ENCODE measurements at places on chromosomes 16 and 17.

DNA sequence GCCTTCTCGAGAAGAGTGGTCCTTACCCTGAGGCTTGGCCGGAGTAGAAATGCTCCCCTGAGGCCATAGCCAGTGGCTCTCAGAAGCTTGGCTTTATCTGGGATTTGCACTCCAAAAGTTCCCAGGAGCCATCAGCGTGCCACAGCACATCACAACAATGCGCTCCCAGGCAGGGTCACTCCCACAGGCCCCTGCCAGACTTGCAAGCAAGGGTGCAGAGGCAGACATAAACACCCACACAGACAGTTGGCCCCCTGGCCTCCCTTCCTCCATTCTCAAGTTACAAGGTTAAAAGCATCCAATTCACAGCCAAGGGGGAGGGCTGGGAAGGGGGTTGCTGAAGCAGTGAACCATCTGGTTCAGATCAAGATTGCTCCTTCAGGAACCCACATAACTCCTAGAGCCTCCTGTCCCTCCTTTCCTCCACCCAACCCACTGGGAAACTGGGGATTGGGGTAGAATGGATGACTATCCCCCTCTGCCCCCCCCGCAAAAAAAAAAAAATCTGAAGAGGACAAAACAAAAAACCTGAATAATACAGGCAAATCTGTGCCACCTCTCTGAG lies 1.8 kb downstream of the ST3GAL2 start:
- peak overlapping the region; percentile 89 for H3K27ac ChIP-seq
- H3K27me3 ChIP-seq = no peaks in the 10 kb centered on the region
- H3K4me1 ChIP-seq = peaks cover 59% of the 10 kb centered on the region
- peak overlapping the region; percentile 96 for H3K4me3 ChIP-seq
- peak; percentile 77 for DNase-seq

DNA sequence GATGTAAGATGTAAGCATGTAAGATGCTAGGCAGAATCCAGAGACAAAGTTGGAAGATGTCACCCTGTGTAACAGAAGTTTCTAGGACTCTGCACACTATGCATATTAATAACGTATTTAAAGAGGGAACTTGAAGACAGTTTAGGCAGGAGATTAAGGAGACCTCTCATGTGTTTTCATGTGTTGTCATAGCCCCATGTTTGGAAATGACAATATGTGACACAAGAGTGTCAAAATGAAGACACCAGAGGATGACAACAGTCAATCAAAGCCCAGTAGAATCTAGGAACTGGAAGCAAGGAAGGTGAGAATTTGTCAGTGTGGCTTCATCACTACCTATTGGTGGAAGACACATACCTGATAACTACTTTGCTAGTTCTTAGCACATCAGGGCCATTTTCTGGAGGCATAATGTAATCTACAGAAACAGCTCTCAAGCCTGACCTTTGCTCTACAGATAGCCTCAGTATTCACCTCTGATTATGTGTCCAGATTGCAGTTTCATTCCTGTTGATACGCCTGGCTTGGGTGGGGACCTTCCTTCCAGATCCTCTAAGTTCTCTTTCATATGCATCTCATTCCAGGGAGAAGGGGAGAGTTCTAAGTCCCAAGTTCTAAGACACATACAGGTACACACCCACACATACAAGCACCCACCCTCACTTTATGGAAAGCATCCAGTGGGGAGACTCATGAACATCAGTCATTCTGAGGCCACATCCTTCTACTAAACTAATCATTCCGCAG lies 26.3 kb downstream of the PMP22 start:
- H3K27me3 ChIP-seq = no peaks in the 10 kb centered on the region
- H3K4me1 ChIP-seq = no peaks in the 10 kb centered on the region
- no peak overlapping the region for H3K4me3 ChIP-seq
- no peak overlapping the region for H3K27ac ChIP-seq
- no peaks in the 10 kb centered on the region for H3K36me3 ChIP-seq
- DNase-seq = no peak

DNA sequence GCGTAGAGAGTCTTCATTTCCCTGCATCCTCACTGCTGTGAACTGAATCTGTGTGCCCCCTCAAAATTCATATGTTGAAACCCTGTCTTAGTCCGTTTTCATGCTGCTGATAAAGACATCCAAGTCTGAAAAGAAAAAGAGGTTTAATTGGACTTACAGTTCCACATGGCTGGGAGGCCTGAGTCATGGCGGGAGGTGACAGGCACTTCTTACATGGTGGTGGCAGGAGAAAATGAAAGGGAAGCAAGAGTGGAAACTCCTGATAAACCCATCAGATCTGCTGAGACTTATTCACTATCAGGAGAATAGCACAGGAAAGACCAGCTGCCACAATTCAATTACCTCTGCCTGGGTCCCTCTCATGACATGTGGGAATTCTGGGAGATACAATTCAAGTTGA lies 3.1 kb upstream of the CCDC42 start:
- peaks cover 4% of the 10 kb centered on the region for H3K4me1 ChIP-seq
- H3K36me3 ChIP-seq = no peaks in the 10 kb centered on the region
- H3K4me3 ChIP-seq = no peak overlapping the region
- no peak for DNase-seq
- H3K27ac ChIP-seq = no peak overlapping the region
- H3K27me3 ChIP-seq = no peaks in the 10 kb centered on the region

- DNase-seq = peak; percentile 74
- peaks cover 52% of the 10 kb centered on the region for H3K4me1 ChIP-seq
- no peaks in the 10 kb centered on the region for H3K27me3 ChIP-seq
- H3K36me3 ChIP-seq = no peaks in the 10 kb centered on the region
- peak overlapping the region; percentile 63 for H3K27ac ChIP-seq
- H3K4me3 ChIP-seq = peak overlapping the region; percentile 81
These were observed 720 bp downstream of the METRN start for GRCh38 chr16:715477-716199.

DNA sequence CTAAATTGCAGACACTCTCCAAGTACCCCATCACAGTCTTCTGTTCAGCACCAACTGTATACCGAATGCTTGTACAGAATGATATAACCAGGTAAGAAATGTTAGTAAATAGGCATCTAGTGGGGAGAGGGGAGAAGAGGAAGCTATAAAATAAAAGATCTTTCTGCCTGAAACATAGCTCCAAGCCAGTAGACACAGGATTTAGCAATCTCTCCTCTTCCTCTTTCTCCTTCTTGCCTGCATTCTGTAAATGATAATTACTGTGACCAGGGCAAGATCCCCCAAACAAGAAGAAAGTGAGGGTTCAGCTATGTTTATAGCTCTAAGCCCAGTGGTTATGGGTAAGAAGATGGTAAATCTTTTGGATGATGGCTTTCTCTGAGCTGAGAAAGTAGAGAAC lies 17.9 kb downstream of the ACSM3 start:
- no peaks in the 10 kb centered on the region for H3K4me1 ChIP-seq
- no peak overlapping the region for H3K4me3 ChIP-seq
- H3K36me3 ChIP-seq = no peaks in the 10 kb centered on the region
- H3K27me3 ChIP-seq = no peaks in the 10 kb centered on the region
- DNase-seq = no peak
- H3K27ac ChIP-seq = no peak overlapping the region

- H3K27me3 ChIP-seq = no peaks in the 10 kb centered on the region
- peak overlapping the region; percentile 44 for H3K27ac ChIP-seq
- H3K4me3 ChIP-seq = no peak overlapping the region
- peaks cover 53% of the 10 kb centered on the region for H3K4me1 ChIP-seq
These were observed 195.0 kb downstream of the FTO start for GRCh38 chr16:53898993-53899392.

DNA sequence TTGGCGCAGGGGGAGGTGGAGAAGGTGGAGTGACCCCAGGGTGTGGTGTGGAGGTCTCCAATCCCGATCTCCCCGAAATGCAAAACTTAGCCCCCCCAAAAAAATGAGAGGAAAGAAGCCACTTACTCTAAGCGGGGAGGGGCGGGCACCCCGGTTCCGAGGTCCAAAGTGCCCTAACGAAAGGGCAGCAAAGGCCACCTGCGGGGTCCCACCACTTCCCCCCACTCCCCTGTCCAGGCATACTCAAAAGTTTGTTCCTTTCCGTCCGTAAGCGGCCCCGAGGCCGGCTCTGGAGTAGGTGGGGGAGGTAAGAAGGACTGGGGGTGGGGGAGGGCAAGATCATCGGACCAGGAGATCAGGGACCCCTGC lies 1.1 kb downstream of the TOX3 start:
- no peak overlapping the region for H3K4me3 ChIP-seq
- H3K27me3 ChIP-seq = no peaks in the 10 kb centered on the region
- no peaks in the 10 kb centered on the region for H3K36me3 ChIP-seq
- no peaks in the 10 kb centered on the region for H3K4me1 ChIP-seq

DNA sequence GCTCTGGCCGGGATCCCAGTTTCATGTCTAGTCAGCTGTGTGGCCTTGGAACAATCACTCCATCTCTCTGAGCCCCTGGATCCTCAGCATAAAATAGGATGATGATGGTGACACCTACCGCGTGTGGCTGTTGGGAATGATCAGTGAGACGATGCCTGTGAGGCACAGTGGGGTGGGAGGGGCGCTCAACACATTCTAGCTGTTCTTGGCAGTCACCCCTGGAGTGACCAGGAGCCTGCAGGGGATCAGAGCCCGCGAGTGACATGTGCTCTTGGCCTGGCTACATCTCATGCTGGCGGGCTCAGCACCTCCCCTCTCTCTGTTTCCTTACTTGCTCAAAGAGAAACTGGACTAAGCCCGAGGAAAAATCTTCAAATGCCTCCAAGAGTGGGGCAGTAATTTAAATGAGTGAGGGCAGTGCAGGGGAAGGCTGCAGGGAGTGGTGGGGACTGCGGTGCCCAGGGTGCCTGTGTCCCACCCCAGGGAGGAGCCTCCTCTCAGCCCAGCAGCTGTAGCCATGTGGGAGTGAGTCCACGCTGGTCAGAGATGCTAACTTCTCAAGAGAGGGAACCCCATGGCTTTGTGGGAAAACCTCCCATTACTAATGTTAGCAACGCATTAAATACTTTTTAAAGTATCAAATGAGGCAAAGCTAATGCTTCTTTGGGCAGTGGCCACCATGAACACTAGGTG lies 23.1 kb upstream of the DOK4 start:
- H3K4me1 ChIP-seq = no peaks in the 10 kb centered on the region
- H3K27ac ChIP-seq = no peak overlapping the region
- no peaks in the 10 kb centered on the region for H3K27me3 ChIP-seq
- no peak overlapping the region for H3K4me3 ChIP-seq

GRCh38 chr17:33039874-33040273 lies 48.2 kb downstream of the SPACA3 start:
- no peak overlapping the region for H3K4me3 ChIP-seq
- H3K27me3 ChIP-seq = no peaks in the 10 kb centered on the region
- H3K27ac ChIP-seq = no peak overlapping the region

DNA sequence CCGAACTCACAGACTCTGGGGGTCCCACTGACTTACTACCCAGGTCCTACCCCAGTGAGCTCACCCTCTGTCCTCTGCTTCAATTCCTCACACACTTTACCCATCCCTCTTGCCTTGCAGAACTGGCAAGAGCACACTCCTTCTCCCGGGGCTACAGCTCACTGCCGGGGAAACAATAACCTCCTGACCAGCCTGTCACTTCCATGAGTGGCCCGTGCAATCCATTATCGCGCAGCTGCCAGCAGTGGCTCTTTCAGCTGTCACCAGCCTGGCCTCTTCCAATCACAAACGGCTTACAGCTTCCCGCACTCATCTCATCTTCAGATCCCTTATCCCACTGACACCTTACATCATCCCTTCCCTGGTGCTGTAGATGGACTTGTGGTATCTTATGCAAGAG lies 79.5 kb downstream of the CPPED1 start:
- H3K27ac ChIP-seq = no peak overlapping the region
- H3K4me1 ChIP-seq = no peaks in the 10 kb centered on the region
- H3K27me3 ChIP-seq = no peaks in the 10 kb centered on the region

- no peak for DNase-seq
- H3K4me3 ChIP-seq = no peak overlapping the region
- no peaks in the 10 kb centered on the region for H3K36me3 ChIP-seq
- no peak overlapping the region for H3K27ac ChIP-seq
- H3K4me1 ChIP-seq = no peaks in the 10 kb centered on the region
These were observed 122.0 kb downstream of the IRF8 start for GRCh38 chr16:86020971-86021370.

Data from Karpas-422 (cell line).